ENCODE measurements at places on chromosomes 3 and 15.

DNA sequence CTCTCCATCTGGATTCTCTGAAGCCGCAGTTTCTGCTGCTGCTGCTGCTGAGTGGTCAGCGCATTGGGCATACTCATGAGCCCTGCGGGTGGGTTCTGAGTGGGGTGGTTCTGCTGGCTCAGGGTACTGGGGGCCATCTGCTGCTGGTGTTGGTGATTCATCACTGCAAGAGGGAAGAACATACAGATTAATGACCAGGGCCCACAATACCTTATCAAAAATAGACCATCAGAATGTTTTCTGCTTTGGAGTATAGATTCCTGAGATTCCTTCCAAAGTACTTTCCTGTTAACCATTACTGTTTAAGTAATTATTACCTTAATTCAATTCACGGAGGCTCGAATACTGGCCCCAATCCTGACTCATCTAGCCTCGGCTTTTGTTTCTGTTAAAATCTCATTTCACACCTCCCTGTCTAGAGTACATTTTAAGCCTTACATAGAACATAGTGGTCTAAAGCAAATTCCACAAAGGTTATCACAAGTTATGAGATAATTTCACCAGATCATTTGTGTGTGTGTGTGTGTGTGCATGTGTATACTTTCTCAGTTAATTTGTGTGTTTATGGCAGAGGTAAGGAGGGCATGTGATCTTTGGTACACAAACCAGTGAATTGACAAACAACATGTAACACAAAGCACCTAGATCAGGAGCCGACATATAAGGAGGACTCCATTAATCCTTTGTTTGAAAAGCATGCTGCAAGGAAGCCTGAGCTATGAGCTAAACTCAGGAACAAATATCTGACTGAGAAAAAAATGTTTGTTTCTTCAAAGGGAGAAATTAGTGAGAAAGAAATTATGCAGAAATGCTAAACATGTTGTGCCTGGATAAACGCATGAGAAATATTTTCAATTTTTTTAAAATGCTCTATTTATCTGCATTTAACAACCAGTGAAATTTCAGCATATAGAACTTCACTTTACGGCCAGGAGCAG lies 68.1 kb downstream of the TM4SF4 start:
- DNase-seq: no peak

DNA sequence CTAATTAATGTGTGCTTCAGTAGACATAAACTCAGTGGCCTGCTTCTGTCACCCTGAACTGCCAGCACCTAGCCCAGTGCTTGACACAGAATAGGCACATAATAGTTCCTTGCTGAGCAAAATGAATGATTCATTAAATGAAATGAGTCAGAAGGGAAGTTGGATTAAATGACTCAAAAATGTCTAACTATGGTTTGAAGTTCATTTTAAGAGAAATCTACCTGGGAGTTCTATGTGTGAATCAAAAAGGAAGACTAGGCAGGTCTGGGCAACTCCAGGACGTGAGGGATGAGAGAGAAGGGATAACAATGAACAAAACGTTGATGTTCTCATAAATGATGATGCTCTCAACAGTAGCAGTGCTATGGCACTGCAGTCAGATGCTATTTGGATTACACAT lies 175.0 kb downstream of the CFAP20DC start:
- DNase-seq: no peak

DNA sequence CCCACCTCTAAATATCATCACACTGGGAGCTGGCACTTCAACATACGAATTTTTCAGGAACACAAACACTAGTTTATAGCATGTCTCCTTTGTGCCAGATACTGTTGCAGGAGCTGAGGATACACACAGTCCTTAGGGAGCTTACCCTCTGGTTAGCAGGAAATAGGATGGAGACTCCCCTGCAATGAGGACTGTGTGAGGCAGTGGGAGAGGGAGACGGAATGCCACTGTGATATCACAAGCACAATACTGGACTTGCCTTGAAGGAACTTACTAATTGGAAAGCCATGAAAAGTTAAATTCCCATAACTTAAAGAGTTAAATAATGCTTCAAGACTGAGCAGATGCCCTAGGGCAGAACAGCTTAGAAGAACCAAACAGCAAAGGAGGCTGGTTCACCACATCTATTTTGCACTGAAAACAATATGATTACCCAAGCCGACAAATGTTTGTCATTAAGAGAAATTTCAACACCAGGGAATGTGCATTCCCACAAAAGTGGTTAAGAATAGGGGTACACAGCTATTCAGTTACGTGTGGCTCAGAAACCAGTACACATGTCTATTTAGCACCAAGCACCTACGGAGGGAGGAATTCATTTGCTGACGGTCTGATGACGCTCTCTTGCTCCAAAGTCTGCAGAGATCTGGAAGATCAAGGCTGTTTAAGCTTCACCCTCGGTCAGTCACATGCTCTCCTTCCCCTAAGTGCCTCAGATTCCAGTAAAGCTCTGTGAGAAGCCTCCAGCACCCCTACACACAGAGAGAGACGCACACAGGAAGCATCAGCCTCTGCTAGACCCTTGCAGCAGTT lies 5.2 kb downstream of the TBC1D2B start:
- DNase-seq: no peak

DNA sequence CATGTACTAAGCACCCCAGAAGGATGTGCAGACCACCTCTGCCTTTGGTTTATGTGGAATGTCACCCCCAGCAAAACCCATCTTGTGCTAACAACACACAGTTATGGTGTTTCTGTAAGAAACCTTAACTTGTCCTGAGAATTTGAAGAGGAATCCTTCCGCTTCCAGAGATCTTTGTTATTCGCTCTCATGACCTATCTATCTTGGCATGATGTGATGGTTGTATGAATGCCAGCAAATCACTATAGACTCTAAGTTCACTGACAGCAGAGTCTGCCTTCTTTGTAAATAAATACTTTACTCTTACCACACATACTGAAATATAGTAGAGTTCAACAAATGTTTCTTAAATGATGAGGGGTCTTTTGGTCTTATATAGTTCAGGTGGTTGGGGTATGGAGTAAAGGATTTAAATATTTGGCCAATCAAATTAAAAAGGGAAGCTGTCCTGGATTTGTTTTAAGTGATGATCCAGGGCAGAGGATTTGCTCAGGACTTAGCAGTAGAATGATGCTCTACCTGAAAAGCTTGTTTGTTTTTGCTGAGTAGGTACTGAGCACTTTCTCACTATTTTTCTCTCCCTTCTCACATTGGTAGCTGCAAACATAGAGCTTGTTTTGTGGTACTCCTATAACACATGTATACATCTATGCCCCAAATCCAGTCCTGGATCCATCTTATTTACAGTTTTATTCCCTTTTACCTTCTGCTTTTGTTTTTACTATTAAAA lies 27.9 kb upstream of the RTP1 start:
- no peak for DNase-seq

GRCh38 chr3:12675115-12675810 lies 11.3 kb upstream of the RAF1 start:
- DNase-seq: no peak

DNA sequence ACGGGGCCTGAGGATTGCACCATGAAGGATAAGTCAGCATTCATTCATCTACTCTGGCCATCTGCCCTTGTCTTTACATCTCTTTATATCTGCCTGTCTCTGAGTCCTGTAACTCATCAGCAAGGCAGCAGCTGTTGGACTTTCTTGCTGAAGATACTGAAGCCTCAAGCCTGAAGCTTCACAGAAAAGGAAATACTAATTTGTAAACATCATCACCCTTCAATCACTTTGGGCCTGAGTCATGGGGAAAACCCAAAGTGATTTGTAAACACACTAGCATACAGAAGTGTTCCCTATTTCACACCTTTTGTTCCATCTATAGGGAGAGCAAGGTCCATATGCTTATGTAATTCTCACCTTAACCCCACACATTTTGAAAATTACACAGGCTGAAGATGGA lies 928.2 kb downstream of the EPHA3 start:
- DNase-seq: no peak

- DNase-seq: no peak
These were observed 829.5 kb downstream of the VGLL3 start for GRCh38 chr3:86161493-86161892.

DNA sequence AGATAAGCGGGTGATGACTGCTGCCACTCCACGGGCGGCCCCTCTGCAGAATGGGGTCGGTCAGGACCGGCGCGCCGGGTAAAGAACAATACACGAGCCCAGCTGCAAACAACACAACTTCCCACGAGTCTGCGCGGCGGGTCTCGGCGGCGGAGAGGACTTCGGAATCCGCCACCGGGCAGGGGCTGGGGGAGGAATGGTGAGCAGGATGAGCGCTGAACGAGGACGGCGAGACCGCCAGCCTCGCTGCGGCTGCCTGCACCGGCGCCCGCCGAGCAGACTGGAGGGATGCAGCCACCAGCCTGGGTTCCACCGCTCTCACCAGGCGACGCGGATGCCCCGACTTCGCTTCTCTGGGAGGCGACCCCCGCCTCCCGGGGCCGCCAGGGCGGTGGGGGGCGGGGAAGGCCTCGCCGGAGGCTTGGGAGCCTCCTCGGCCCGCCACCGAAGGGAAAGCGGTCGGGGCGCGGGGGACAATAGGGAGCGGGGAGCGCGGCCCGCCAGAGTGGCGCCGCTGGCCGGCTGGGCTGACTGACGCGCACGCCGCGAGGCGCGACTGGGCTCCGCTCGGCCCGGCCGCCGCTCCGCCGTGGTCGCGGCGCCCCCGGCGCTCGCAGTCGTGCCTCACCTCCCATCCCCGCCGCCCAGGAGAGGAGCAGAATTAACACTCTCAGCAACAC lies 515 bp downstream of the ADAM10 start:
- no peak for DNase-seq

GRCh38 chr3:171165499-171165921 lies 139.0 kb upstream of the SLC2A2 start:
- DNase-seq: no peak

GRCh38 chr3:67534594-67534993 lies 119.8 kb downstream of the SUCLG2 start:
- DNase-seq: no peak

- DNase-seq: no peak
These were observed 247.5 kb upstream of the TGFBR2 start for GRCh38 chr3:30358871-30359270.

- DNase-seq: peak; percentile 56
These were observed 24.3 kb upstream of the IL12A start for GRCh38 chr3:159964166-159964973.

- no peak for DNase-seq
These were observed 46.7 kb upstream of the AADACL2 start for GRCh38 chr3:151687076-151687475.

- DNase-seq: no peak
These were observed 15.5 kb downstream of the RABL3 start for GRCh38 chr3:120726791-120727190.

- no peak for DNase-seq
These were observed 61.0 kb downstream of the OCA2 start for GRCh38 chr15:28037969-28038590.

DNA sequence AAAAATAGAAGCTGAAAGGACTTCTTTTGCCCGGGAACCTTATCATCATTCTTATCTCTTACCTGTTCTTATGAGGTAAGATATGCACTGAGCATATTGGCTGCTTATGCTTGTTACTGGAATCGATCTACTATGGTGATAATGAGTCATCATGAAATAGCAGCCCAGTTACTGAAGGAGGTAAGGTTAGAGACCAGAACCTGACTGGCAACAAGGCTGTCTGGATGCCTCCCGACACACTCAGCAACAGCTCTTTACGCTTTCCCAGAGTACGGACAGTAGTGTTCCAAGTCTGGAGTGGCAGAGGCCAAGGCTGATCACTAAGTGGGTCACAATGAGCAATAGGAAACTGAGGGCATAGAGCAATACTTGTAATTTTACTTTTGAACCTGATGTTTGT lies 314.1 kb downstream of the NLGN1 start:
- no peak for DNase-seq

DNA sequence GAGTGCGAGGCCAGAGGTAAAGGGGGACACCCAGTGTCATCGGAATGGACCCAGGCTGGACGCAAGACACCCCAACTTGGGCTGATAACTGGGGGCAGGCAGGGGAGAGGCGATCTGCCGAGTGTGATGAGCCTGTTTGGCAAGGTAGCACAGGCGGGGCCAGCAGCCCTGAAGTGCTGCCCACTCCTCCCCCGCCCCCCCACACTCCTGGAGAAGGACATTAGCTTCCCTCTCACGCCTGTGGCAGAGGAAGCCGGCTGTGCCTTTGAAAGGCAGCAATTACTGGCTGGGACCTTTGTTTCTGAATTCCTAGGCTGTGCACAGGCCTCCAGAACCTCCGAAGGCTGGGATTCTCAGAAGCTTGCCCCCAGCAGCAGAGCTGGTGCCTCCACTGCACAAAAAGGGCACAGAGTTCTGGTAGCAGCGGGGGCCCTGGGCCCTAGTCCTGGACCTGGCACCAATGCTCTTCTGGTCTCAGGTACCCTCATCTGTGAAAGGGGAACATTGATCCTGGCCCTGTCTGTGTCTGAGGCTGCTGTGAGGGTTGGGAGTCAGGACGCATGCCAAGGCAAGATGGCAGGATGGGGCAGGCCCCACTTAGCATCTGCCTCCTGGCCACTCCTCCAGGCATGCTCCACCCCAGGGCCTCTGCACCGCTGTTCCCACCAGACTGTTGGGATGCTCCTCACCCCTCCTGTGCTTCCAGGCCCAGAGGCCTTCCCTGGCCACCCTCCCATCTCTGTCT lies 28.6 kb downstream of the IQSEC1 start:
- DNase-seq: no peak

- no peak for DNase-seq
These were observed 1042.9 kb downstream of the NTRK3 start for GRCh38 chr15:87213626-87214025.

DNA sequence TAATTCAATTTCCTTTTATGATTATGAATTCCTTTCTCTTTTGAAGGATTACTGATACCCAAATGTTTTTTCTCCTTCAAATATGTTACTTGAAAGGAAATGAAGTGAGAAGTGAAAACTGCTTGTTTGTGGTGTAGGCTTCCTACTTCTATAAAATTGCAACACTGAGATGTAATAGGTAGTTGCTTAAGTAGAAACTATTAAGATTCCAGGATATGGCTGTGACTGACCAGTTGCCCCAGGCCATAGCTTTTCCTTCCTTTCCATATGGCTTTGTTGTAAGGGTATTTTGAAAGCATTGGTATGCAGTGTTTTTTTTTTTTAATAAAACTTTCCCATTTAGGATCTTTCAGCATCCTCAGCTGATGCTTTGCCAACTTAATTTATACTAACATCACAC lies 28.5 kb downstream of the DNAJC13 start:
- peak; percentile 30 for DNase-seq

GRCh38 chr3:100609305-100609704 lies at the start of gene ADGRG7:
TSS of gene ADGRG7 (plus strand) at chr3:100609601. CDS start at chr3:100609857, 256 bp downstream.
- DNase-seq: no peak

- DNase-seq: no peak
These were observed 175.8 kb upstream of the MME start for GRCh38 chr3:154904328-154904727.

DNA sequence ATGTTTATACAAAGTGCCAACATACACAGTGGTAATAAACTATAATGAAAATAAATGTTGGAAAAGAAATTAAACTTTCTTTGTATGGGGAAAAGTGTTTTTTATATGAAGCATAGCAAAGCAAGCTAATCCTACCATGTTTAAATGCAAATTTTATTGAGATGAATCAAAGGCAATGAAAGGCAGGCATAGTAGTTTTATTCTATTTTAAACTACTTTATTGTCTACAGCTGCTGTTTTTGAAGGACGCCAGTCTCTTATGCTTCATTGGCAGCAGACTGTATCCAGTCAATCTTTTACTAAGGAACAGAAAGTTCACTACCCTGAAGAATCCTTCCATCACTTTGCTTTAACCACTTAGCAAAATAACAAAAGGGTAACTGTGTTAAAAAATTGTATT lies 761.0 kb downstream of the ROBO2 start:
- no peak for DNase-seq

GRCh38 chr15:65177901-65178300 lies 7.2 kb downstream of the CLPX start:
- DNase-seq: no peak

Data from amniotic stem cell (primary cell).